ENCODE measurements at places on chromosomes 16 and 17.

DNA sequence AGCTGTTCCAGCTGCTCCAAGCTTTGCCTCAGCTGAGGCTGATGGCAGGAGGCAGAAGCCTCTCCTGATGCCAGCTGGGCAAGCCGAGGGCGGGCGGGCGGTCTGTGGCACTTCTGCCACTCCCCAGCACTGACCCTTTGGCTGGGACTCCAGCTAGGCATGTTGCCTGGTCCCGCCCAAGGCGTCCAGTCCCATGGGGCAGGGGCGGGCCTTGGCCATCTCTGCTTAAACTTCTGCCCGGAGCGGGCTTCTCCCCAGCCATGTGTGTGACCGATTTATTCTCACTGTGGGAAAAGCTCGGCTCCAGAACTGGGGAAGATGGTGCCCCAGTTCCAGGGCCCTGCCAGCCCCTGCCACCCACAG is 349.1 kb downstream of the SEC14L1 start:
- DNase-seq, result no peak

DNA sequence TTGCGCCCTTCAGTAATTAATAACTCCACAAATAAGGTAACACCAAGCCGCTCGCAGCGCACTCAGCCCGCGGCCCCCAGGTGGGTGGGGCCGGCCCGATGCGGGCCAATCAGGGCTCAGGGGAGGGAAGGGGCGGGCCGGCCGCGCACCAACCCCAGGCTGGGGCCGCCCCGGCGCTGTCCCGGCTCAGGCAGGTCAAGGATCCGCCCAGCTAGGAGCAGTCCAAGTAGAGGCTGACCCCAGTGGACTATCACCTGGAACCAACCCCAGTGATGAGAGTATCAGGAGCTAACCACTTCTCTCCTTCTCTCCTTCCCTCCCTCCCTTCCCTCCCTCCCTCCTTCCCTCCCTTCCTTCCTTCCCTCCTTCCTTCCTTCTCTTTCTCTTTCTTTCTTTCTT is 110.8 kb downstream of the C16orf78 start:
- DNase-seq, result no peak

- DNase-seq, result no peak
Measured at GRCh38 chr16:9075299-9076071, 16.0 kb upstream of the HAPSTR1 start.

DNA sequence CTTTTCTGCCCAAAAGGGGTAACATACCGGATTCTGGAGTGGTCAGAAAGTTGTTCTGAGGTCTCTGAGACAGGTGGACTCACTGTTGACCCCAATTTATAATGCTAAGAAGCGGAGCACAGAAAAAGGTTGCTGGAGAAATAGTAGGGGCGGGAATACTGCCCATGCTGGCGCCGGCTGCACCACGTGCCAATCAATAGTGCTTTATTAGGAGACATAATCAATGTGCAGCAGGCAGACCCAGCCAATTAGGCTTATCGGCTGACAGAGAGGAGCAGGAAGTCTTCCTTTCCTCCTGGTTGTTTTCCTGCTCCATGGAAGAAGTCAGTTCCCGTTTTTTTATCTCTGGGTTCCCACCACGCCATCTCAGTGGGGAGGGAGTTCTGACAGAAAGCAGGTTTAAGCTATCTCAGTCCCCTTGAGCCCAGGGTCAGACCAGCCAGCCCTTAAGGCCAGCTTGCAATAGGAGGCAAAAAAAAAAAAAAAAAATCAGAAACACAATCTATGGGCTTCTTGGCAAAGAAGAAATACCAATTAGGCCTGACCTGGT is 68.2 kb upstream of the IRX6 start:
- no peak for DNase-seq

- DNase-seq, result no peak
Measured at GRCh38 chr17:8857919-8858318, 9.6 kb downstream of the PIK3R6 start.

DNA sequence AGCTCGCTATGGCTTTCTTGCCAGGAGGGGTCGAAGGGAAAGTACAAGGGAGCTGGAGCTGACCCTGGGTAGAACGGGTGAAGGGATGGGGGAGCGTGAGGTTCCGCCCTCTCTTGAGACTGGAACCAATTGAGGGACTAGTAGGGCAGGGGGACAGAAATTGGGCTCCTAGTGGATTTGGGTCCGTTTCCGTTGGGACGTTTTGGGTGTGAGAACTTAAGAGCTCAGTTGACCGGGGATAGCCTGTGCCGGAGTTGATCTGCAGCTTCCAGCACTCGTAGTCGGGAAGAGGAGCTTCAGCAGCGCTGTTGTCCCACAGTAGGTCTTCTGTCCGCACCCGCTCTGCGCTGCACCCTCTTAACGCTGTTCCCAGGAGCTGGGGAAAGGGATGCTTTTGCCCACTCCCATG is 481 bp downstream of the CNTROB start:
- DNase-seq, result no peak

DNA sequence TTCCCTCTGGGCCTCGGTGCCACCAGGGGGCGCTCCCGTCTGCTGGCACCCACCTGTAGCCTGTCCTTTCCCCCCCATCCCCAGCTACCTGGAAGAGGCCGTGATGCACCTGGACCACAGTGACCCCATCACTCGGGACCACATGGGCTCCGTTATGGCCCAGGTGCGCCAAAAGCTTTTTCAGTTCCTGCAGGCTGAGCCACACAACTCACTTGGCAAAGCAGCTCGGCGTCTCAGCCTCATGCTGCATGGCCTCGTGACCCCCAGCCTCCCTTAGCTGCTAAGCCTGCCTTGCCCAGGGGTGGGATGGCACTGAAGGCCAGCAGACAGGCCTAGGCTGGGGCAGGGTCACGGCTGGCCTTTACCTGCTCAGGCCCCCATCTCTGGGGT is 818 bp upstream of the NRN1L start:
- no peak for DNase-seq

GRCh38 chr17:47762728-47763127 is 29.7 kb downstream of the TBX21 start:
- no peak for DNase-seq

DNA sequence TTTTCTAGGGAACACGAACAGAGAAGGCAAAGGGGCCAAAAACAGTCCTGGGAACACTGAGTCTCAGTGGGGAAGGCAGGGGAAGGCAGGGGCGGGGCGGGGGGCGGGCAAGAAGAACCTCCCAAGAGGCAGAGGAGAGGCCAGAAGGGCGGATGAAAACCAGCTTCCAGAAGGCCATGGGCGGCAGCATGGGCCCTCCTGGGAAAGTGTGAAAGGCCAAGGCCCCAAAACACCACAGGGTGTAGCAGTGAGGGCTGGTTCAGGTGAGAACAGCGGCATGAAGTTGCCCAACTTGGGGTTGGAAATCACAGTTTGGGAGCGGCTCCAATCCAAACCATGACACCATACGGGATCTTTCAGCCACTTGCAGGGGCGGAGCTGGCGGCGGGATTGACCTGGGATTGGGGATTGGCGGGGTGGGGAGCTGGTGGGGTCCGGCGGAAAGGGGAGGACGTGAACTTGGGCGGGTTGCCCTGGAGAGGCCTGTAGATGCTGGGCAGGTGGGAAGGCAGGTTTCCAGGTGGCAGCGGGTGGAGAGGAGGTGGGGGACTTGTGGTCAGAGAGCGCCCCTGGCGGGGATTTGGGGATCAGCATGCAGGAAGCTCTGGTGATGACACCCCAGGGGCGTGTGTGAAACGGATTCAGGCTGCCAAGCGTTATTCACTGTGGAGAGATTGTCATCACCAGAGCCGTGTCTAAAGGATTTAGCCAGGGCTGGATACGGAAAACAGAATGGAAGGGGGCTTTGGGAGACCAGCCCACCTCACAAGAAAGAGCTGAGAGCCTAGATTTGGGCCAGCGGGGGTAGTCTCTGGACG is 80.9 kb downstream of the ARHGAP23 start:
- no peak for DNase-seq

- no peak for DNase-seq
Measured at GRCh38 chr17:73160980-73161630, 3.7 kb upstream of the SSTR2 start.

DNA sequence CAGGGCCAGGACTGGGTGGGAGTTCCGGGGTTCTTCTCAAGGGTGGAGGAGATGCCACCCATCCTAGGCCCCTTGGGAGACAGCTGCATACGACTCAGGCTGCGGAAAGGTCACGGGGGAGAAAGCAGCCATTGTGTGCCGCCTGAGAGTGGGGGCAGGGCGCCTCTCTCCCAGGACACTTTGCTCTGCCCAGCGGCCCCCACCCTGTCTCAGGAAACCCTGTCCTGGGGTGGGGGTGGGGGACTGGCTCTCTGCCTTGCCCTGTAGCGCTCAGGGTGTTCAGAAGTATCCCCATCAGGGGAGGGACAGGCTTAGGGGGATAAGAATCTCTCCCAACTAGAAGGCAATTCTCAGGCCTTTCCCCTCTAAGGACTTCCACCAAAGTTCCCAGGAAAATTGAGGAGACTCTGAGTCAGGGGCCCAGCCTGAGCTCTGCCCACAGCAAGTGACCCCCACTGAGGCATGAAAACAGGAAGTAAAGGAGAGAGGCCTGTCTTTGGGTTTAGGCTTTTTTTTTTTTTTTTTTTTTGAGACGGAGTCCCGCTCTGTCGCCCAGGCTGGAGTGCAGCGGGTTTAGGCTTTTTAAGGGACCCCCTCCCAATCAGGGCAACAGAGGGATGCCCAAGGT is 4.9 kb downstream of the GIT1 start:
- DNase-seq, result no peak

DNA sequence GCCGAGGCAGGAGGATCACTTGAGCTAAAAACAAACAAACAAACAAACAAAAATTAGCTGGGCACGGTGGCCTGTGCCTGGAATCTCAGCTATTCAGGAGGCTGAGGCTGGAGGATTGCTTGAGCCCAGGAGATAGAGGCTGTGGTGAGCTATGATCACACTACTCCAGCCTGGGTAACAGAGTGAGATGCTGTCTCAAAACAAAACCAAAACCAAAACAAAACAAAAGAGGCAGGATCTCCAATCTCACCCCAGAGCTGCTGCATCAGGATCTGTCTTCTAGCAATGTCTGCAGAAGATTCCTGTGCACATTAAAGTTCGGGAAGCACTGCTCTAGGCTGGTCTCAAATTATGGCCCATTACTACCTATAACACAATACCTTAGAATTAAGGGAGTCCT is 43.1 kb downstream of the MAP2K6 start:
- DNase-seq, result no peak

Measured in NCI-H2081 treated with DMSO at 0.1 percent for 48 hours (cell line).